CD4-positive, alpha-beta T cell treated with Interferon alpha-2 for 1 hour (primary cell): ENCODE measurements at places on chromosomes 5 and 9.

GRCh38 chr9:129163753-129164152 lies 14.3 kb downstream of the IER5L start:
- DNase-seq, result no peak

DNA sequence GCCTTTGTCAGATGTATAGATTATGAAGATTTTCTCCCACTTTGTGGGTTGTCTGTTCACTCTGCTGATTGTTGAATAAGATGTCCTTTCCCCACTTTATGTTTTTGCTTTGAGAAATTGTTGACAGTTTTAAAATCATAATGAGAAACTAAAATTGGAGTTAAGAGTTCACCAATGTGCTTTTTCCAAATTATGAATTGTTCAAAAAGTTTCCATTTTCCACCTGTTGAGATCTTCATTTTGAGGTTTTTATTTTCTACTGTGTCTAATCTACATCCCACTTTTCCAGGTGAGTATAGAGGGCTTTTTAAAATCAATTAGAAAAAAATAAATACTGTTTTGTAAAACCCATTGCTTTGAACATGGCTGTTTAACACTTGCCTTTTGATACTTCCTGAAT lies 55.8 kb downstream of the LNPEP start:
- no peak for DNase-seq

- no peak for DNase-seq
Observed at GRCh38 chr9:136051837-136052471, 43.1 kb downstream of the NACC2 start.

GRCh38 chr5:159866093-159866492 lies 50.2 kb upstream of the ADRA1B start:
- DNase-seq, result no peak

- no peak for DNase-seq
Observed at GRCh38 chr9:105066275-105066865, 138.4 kb upstream of the ABCA1 start.

- DNase-seq, result no peak
Observed at GRCh38 chr5:133062276-133062675, 10.5 kb downstream of the HSPA4 start.

DNA sequence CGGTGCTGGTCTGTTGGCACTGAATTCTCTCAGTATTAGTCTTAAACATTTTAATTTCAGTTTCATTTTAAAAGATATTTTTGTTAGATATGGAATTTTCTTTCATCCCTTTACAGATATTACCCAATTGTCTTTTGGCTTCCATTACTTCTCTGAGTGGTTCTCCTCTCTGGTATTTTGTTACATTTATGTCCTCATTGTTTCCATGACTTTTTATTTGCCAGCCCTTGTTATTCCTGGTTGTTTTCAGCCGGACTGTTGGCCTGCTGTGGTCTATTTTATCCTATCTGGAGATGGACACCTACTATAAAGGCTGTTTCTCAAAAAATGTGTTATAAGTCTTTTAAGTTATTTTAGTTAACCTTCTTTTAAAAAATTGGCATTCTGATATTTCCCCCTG lies 117.2 kb downstream of the ARHGEF28 start:
- no peak for DNase-seq

DNA sequence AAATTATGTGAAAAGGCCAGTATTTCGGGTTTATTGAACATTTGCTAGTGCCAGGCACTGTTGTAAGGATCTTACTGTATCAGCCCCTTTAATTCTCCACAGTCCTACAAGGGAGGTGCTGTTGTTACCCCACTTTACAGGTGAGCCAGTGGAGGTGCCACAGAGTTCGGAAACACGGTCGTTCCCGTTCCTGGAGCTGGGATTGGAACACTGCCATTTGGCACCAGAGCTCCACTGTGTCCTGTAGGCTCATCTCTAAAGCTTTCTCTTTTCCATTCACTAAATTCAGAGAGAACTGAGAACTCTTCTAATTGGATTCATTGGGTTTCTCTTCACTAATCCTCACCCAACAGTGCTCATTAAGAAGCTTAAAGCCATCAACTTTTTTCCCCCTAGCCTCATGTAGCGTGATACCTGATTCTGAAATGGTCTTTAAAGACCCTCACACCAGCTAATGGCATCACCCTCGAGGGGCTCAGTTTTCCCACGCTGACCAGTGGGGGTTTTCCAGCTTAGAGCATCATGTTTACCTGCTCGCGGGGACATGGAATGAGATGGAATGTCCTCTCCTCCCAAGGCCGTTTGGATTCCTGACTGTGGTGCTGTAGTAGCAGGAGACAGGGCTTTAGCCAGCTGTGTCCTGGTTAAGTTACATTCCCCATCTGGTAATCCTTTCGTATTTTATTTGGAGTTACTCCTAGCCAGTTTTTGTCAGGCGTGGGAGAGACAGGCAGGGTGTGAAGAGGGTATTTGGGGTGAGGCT lies 5.8 kb downstream of the ERGIC1 start:
- DNase-seq, result no peak

- no peak for DNase-seq
Observed at GRCh38 chr5:59711310-59711709, 182.2 kb downstream of the PDE4D start.

DNA sequence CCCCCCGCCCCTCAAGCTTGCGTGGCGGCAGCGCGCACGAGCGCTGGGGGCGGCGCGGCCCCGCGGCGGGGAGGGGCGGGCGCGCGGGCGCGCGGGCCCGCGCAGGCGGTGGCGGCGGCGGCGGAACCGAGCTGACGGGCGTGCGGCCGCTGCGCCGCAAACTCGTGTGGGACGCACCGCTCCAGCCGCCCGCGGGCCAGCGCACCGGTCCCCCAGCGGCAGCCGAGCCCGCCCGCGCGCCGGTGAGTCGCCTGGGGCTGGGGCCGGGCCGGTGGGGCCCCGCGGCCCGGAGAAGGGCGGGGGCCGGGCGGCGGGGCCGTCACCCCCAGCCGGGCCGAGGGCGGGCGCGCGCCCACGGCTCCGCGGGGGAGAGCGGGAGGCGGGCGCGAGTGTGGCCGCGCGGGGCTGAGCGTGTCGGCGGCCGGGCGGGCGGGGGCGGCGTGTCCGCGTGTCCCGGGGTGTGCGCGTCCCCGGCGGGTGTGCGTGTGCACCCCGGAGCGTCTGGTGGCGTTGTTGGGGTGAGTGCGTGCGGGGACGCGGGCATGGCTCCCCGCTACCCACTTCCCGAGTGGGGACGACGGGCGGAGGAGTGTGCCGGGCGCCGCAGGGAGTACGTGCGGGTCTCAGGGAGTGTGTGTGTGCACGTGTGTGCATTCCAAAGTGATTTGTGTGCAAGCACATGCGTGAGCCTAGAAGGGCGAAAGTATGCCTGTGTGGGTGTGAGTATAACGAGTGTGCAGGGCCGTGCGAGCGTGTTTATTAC lies at the start of gene NEK6:
NEK6 (plus strand) TSS at position 106 of the 763 bp plus-strand sequence. CDS start 44,016 bp downstream, outside the sequence.
- peak; percentile 45 for DNase-seq

DNA sequence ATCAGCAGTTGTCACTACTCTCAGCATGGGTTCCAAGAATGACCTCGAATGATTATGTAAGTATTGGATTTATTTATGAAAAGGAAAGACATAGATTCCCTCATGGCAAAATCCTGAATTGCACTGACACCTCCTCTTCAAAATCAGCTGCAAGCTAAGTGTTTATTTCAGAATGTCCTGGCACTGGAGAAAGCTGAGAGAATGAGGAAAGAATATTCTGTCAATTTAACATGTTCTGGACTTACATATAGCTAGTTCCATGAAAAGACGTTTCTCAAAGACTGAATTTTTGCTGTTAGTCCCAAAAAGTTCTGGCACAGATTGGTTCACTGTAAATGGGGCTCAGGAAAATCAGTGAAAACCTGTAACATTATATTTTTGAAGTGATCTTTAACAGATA lies 120.3 kb downstream of the NREP start:
- DNase-seq, result no peak
